ENCODE measurements at places on chromosomes 5 and 9.

DNA sequence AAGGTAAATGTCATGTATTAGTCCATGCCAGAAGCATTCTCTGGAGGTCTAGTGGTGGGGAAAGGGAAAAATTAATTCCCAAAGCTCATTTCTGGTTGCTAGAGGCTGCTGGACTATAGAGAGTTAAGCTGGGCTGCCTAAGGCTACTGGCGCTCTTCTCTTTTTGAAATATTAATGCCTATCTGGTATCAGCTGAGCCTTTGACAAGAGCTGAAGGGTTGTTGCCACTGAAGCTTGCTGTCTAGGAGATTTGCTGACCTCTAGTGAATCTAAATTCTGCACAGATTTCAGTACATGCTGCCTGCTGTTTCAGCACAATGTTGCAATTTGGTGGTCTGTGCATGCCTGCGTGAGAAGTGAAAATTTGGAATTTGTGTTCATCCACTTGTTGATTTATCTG, 29.1 kb upstream of the PLCXD3 start:
- DNase-seq, result no peak

DNA sequence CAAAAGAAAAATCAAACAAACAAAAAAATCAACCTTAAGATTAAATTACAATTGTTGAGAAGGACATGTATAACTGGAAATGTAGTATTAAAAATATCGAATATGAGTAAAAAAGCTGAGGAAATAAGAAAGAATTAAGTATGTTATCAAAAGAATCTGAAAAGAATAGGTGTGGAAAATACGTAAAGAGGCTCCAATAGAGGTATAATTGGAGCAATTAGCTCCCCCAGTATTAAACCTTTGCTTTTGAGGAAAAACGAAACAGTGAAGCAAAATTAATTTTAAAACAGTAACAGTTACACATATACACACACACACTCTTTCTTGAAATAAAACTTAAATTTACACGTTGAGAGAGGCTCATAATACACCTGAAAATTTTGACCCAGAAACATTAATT, 578.7 kb upstream of the ADAMTS16 start:
- no peak for DNase-seq

GRCh38 chr5:36436306-36436705, 134.6 kb upstream of the RANBP3L start:
- DNase-seq, result no peak

GRCh38 chr5:135829179-135829578, 5.3 kb upstream of the SLC25A48 start:
- DNase-seq, result no peak

DNA sequence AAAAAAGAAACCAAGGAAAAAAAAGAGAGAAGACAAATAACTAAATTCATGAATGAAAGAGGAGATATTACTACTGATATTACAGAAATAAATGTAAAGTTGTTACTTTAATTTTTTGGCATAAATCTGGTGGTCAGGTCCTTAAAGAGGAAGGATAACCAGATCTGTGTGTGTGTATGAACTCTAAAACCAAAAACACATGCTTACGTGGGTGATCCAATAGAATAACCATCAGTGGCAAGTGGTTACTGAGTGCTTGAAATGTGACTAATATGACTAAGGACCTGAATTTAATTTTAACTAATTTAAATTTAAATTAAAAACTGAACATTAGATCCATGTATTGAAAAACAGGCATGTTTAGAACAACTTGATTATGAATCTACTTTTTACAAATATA, 10.3 kb downstream of the SLC28A3 start:
- no peak for DNase-seq

DNA sequence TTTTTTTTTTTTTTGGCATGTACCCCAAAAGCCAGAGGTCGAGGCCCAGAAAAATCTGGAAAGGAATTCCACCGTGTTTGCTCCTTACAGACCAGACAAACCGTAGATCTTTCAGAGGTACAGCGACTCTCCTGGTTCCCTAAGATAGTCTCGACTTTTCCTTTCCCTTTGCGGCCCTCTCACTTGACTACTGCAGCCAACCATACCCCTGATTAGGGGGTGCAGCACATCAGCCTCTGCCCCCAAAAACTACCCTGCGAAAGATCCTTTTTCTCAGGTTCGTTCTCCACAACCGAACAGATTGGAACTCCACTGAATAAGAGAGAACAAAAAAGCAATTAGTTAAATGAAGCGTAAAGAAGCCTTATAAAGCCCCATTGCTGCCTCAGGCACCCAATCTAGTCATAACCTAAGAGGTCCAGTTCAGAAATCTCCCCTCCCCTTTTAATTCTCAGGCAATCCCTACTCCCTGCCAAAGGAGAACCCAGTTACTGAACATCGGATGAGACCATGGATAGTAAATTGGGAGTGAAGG, 379 bp upstream of the TICAM2 start:
- DNase-seq, result no peak

DNA sequence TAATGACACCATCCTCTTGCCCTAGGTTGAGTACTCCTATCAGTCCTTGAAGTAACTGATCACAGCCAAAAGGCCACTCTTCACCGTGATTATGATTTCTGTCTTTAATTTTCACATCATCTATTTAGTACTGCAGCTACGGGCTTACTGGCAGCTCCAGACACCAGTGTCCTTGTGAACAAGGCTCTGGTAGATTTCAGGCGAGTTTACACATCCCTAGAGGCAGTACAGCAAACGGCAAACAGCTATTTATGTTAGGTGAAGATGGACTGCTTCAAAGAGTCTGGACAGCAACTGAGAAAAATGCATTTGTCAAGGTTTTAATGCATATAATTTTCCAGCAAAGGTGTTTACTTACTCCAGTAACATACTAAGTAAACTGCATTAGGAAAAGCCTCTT, 396.9 kb downstream of the KDM4C start:
- no peak for DNase-seq

- DNase-seq, result no peak
These were observed 25.9 kb downstream of the ZDHHC11B start for GRCh38 chr5:758698-759053.

DNA sequence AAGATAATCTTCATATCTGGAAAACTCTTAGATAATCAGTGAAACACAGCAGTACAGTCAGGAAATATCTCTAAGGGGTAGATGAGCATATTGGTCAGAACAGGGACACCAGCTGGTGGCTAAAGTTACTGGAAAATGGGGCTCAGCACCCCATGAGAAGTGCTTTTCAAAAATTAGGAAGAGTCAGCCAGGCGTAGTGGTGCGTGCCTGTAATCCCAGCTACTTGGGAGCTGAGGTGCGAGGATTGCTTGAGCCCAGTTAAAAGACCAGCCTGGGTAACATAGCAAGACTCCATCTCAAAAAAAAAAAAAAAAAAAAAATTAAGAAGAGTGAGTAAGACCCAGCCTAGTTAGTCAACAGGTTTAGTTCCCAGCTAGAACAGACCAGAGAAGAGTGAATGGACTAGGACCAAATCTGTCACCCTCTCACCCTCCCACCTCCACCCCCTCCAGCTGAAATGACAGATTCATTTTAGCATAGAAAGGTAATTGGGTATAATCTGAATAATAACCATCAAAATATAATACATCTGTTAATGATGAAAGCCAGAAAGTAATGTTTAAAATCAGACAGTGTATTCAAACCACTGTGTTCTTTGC, 120.9 kb downstream of the CDC42SE2 start:
- no peak for DNase-seq

DNA sequence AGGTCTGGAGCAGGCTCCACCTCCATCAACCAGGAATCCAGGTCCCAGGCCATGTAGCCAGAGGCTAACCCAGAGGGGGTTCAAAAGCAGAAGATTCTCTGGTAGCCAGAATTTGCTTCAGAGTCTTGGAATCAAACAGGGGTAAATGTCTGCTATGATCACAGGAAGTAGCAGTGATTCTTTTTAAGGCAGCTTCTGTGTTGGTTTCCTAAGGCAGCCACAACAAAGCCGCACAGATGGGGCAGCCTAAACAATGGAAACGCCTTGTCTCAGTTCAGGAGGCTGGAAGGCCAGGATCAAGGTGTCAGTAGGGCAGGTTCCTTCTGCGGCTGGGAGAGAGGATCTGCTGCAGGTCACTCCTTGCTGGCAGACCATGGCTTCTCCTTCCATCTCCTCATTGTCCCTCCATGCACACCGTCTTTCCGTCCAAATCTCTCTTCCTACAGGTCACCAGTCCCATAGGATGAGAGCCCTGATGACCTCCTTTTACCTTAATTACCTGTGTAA, 167.3 kb downstream of the ROR2 start:
- no peak for DNase-seq

- DNase-seq, result no peak
These were observed 509.1 kb downstream of the RASEF start for GRCh38 chr9:82553654-82554366.

DNA sequence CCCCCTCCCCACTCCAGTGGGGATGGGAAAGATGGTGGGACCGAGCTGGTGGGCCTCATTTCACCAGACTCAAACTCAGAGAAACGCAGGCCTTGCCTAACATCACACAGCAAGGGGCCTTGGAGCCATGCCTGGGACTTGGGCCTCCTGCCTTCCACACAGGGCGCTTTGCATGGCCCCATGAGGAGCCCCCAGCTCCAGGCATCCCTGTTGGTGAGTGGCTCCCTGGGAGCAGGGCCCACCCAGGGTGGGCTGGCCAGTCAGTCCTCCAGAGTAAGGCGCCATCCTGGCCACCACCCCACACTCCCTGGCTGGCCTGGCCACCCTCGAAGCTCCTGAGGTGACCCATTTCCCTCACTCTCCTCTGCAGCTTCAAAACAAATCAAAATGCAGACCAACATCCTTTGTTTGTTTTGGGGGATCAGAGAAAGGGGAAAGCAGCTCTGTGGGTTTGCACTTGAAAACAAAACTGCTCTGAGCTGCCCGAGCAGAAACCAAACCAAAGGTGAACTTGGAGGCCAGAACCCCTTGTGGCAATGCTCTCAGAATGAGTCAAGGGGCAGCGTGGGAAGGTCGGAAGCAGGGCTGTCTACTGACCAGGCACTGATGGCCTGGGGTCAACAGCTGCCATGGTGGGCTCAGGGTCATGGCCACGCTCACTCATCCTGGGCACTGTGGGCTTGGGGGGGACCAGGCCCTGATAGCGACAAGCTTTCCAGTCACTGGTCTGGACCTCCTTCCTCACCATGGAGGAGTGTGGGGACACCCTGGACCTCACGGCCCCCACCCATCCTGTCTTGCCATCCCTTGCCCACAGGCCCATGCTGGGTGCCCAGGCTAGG, 37.0 kb upstream of the VDAC1 start:
- DNase-seq, result no peak

GRCh38 chr9:114497236-114497635, 8.0 kb downstream of the WHRN start:
- DNase-seq, result no peak

DNA sequence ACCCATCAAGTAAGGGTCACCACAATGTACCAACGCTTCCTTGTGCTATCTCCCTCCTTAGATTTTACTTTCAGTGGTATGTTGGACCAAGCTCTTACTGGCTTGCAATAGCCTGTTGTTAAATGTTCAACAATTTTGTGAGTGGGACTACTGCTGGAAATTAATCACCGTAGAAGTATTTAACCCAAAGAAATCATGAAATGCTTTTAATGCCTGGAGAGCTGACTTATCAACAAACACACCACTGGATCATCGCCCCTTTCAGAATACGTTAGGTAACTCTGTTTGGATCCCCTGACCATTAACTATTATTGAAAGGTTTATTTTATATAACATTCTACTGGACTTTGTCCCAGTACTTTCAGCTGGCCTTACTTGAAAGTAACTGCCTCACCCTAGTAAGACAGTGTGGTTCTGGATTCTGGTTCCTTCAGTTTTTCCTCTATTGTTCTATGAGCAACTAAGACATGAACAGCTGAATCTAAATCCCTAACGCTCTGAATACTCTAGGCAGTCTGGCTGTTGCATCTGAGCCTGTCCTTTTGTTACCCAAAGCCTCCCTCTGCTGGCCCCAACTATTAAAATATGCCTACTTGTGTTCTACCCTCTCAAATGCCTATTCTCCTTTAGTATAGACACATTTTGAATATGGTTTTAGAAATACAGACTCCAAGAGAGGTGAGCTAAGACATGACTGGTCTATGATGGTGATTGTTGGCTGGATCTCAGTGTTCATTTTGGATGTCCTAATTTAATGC, 1203.4 kb upstream of the DMAC1 start:
- DNase-seq, result no peak

Data from stimulated activated CD8-positive, alpha-beta memory T cell treated with anti-CD3 and anti-CD28 coated beads, Interleukin-2, amount 100 ng/mL, for 1 hour (primary cell).